ENCODE measurements at places on chromosomes 11 and 22. TPM values are rescaled to one million over a fixed set of nuclear protein-coding genes. Genes with fewer than 3 reads are reported as not detected.

The MLC1 gene
- 0.90 TPM for polyA plus RNA-seq

The TMEM151A gene
- not detected for polyA plus RNA-seq

The MS4A6A gene
- polyA plus RNA-seq = 21.0 TPM

The DSCAML1 gene
- polyA plus RNA-seq = 2.3 TPM

The KDM4E gene
- 0.22 TPM for polyA plus RNA-seq

The TRIM66 gene
- polyA plus RNA-seq = 8.9 TPM

The PHF5A gene
- polyA plus RNA-seq = 68.7 TPM

DNA sequence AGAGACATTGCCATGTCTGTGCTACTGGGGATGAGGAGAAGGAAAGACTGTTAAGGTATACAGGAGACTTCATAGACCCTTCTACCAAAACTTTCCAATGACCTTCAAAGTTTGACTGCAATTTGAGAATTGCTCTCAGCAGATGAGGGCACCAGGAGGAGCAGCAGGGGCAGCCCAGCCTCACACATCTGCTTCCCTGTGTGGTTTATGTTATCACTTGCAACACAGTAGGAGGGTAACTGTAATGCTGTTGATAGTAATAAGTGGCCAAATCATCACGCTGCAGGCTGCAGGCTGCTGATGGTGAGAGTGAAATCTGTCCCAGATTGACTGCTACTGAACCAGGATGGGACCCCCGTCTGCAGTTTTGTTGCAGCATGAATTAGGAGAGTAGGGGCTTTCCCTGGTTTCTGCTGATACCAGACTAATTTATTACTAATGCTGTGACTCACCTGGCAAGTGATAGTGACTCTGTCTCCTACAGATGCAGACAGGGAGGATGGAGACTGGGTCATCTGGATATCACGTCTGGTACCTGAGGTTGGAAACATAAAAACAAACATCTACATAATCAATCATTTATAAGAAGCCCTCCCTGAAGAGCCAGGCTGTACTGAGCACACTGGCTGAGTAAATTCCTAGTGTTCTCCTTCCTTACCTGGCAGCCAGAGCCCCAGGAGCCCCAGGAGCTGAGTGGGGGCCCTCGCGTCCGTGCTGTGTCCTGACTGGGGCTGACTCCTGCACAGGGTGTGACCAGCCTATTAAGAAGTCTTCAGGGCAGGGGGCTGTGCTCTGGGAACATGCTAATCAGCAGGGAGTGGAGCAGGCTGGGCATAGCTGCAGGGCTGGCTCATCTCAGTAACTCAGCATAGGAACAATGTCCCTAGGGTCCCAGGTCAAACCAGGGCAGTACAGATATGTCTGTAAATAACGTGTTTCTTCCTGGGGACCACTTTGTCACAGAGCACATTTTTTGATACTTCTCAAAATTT, 74.4 kb downstream of the GAB4 start:
- DNase-seq = no peak

DNA sequence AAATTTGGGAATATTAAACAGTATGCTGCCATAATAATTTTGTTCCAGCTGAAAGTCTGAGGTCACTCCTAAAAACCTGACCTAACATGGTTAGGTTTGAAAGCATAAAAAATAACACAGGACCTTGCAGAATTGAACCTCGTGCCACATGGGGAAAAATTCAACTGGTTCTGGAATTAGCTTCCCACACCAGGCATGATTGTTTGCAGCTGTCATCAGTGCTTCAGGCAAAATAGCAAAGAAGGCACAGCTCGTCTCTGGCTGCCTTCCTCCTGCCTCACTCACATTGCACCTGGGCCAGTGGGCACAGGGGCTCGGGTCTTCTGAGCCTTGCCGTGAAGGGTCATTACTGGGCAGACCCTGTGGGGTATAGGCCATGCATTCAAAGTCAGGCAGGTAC, 153.8 kb upstream of the ARHGAP20 start:
- DNase-seq = no peak

GRCh38 chr11:72578051-72578450, 96.2 kb downstream of the PDE2A start:
- no peak for DNase-seq

DNA sequence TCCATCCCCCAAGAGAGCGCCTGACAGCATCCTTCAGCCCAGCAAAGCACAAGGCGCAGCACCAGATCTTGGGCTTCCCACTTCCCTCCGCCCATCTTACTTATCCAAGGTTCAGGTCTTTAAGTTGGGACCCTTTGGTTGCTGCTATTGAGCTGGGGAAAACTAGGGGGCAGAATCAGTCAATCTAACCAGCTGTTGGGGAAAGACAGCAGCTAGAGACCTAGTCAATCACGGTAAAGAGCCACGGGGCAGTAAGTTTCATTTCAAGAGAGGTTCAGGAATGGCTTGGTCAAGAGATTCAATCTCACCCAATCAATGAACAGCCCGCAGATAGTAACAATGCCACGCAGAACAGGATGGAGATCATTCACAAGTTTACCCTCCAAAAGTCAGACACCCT, 1.7 kb downstream of the ABTB2 start:
- DNase-seq = no peak

DNA sequence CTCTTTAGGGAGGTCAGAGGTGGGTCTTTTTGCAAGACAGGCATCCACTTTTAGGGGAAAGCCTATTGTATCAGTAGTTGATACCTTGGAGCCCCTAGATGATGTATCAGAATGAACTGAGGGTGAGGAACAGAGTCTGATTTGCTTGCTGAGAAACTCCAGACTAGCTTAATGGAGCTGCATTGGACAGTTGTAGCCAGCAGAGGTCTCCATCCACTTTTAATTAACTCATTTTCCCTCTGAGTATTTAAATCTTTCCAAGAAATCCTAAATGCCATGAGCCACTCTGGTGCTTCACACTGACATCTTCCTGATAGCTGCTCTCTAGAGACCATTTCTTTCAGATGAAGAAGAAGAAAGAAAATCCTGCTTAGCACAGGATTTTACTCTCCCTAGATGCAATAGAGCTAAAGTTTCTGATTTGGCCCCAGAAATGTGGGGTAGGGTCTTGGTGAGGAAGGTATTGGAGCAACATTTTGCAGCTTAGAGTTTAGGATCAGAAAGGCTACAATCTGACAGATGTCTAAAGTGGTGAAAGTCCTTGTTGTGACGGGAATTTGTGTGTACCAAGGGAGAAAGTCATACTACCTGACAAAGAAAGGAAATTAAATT, 38.0 kb downstream of the EXT2 start:
- no peak for DNase-seq
